ENCODE measurements at places on chromosomes 3 and 15. TPM values are rescaled to one million over a fixed set of nuclear protein-coding genes. Genes with fewer than 3 reads are reported as not detected.
A peak's percentile ranks its signal among the peaks of the same experiment; 100 is the strongest.

The LYZL4 gene
- total RNA-seq, result not detected

The TGM5 gene
- total RNA-seq, result not detected

The LRRIQ4 gene
- total RNA-seq, result not detected

The ROPN1 gene
- total RNA-seq, result not detected

The FANCD2OS gene
- total RNA-seq, result not detected

The MAPKBP1 gene
- total RNA-seq, result 19.0 TPM

The LRRC31 gene
- not detected for total RNA-seq

DNA sequence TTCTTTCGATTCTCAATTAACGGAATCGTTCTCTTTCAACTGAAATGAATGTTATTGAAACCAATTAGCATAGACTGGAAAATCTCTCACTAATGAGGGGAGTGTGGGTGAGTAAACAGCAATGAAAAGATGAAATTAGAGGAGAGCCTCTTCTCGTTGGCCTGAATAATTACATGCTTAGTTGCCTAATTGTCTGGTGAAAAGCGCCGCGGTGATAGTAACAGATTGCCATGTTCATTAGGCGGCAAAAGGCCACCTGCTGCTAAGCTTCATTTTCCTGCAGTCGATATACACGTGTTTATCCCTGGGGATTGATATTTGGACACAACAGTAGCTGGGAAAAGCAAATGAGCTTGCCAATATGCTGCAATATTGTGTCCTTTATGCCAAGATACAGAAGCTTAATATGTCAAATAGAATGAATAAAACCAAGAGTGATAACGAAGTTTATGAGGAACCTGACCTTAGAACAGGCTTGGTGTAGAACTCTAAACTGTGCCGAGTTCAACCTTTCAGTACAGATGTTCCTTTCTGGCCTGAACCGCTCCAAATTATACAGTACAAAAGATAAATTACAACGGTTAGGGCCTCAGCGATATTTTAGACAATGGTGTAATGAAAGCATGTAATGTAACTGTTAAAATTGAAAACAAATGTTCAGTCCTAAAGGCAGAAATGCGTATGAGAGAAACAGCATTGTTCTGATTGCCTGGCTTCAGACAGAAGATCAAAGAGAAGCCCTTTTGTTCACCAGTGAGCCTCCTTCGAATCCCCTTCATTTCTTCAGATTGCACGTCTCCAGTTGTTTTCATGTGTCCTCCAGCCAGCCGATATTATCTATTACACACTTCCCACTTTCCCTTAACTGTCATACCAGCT is 185.2 kb downstream of the SHOX2 start:
- DNase-seq, result no peak

DNA sequence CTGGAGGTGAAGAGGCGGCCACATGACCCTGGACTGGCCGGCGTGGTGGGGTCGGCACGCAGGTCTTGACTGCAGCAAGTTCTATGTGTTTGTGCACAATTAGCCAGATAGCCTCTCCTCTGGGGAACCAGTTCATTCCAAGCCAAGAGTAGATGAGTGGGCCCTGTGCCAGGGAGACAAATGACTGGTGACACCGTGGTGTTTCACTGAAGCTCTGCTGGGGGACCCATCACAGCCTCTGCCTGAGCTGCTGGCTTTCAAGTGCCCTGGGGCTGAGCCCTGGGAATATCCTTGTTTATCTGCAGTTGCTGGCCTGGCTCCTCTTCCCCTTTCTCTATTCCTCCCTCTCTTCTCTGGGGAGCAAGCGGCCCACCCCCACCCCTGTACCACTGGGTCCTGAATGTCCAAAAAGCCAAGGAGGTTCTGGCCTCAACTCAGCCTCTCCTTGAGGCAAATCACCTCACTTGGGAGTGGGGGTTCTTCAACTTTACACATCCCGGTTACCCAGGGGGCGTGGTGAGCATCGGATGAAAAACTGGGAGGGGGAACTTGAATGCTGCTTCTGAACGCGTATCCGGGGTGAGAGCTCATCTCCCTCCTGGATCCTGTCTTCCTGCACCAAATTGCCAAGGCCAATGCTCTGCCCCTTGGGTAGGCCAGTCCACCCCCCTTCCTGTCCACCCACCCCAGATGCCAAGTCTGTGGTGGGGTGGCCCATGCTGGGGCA is 199.6 kb upstream of the LYSMD4 start:
- peak; percentile 50 for DNase-seq

GRCh38 chr3:72279068-72279604 is 494.2 kb upstream of the PROK2 start:
- DNase-seq, result no peak

GRCh38 chr3:86937306-86937791 is 53.6 kb downstream of the VGLL3 start:
- DNase-seq, result peak; percentile 29

DNA sequence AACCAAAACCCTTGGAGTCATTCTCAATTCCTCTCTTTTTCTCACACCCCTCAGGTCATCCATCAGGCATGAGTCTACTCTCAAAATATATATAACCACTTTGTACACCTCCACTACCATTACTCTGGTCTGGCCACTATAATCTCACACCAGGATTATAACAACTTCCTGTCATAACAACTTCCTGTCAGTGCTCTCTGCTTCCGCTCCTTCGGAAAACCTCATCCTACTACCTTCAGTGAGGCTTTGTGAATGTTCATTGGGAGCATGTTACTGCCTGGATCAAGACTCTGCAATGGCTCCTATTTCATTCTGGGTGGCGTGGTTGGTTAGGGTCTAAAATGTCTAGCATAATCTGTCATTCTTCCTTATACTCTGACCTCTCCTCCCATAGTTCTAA is 447.4 kb downstream of the MAGI1 start:
- no peak for DNase-seq

GRCh38 chr3:102248981-102249705 is 185.7 kb upstream of the ZPLD1 start:
- DNase-seq, result no peak

- no peak for DNase-seq
These were observed 112.5 kb upstream of the RAD18 start for GRCh38 chr3:9075762-9076161.

DNA sequence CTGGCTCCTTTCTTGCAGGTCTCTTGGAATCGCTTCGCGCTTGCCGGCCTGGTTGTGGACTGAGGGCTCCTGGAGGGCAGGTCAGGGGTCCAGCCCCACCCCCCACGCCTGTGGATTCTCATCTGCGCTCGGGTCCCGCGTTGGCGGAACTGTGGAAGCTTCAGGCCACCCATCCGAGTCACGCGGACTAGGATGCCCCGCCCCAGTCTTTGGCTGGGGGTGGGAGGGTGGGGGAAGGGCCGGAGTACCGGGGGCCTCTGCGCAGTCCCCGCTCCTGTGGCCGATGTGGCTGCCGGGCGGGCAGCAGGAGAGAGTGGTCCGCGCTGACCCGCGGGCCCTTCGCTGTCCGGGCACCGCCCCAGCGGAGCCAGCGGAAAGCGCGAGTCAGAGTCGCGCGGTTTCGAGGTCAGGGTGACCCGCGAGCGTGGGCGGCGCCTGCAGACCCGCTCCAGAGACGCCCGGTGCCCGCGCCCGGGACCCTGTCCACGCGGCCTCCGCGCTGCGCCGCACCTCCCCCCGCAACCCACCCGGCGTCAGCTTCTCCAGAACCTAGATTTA is 114.2 kb downstream of the KLF13 start:
- DNase-seq, result peak; percentile 48

- DNase-seq, result no peak
These were observed 12.8 kb upstream of the CFAP44 start for GRCh38 chr3:113454057-113454456.
